Suprapubic skin (tissue), 4 donors: ENCODE measurements at places on chromosomes 4 and X. TPM values are rescaled to one million over a fixed set of nuclear protein-coding genes. Genes with fewer than 3 reads are reported as not detected.

ERCC6L gene
- total RNA-seq, result 0.40 TPM

IRF2 gene
- total RNA-seq, result 30.7 TPM

TLR1 gene
- total RNA-seq, result 9.3 TPM

PAGE4 gene
- total RNA-seq, result not detected

SMR3B gene
- total RNA-seq, result not detected

GRCh38 chr4:155734065-155734464 is 24.8 kb upstream of the GUCY1B1 start:
- no peak for DNase-seq

- no peak for DNase-seq
Observed at GRCh38 chr4:113784497-113785250, 23.1 kb upstream of the CAMK2D start.

GRCh38 chr4:107467461-107467860 is 252.6 kb downstream of the PAPSS1 start:
- DNase-seq, result no peak

DNA sequence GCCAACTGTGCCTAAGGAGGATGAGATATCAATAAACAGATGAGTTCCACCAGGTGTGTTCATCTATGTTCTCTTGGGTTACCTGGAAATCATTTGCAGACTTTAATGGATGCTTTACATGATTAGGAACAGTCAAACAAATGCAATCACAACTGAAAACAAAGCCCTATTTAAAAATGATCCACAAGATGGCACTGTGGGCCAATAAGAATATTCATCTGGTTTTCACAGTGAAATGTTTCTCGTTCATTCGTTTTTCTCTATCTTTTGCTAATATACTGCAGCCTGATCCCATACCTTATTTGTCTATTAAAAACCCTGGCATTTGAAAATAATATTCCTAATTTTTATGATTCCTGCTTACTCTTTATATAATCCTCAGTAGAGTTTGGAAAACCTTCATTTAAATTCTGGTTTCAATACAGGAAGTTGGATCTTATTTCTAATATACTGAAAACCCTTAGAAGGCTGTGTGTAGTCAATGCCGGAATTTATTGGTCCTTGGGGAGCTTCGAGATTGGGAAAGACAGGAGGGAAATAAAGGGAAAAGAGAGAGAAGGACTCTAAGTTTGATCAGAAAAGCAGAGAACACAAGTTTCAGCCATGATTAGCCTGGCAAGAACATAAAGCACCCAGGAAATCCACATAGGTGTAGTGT is 63.8 kb upstream of the TAPT1 start:
- no peak for DNase-seq

DNA sequence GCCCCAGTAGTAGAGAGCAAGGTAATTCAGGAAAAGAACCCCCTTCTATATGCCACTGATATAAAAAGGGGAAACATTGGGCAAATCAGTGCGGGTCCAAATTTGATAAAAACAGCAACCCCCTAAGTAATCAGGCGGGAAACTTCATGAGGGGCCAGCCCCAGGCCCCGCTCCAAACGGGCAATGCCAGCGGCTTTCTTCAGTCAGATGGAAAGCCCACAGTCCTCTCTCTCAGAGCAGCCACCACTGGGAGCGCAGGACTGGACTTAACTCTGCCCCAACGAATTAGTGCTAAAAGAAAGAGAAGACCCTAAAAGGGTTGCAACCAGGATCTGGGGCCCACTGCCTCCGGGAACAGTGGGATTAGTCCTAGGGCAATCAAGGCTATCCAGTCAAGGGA is 9.9 kb downstream of the MAGEA11 start:
- DNase-seq, result no peak

GRCh38 chrX:68652326-68653170 is 5.1 kb downstream of the STARD8 start:
- DNase-seq, result no peak

DNA sequence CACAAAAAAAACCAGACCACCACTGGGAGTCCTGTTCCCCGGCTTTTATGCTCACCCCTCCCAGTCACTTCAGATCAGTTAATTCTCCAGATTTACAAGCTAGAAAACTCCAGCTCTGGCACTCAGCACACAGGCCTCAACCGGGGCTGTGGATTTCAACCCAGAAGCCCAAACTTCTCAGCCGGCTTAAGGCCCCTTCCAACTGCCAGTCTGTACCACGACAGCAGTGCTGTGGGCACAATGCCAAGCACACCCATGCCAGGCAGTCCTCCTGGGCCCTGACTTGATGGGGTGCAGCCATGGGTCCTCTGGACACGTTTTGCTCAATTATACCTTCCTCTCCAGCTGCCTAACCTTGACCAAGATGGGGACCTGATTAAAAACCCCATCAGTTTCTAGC is 12.2 kb downstream of the SOD3 start:
- peak; percentile 50 for DNase-seq

- DNase-seq, result no peak
Observed at GRCh38 chrX:49291615-49292337, 11.7 kb upstream of the GAGE10 start.

DNA sequence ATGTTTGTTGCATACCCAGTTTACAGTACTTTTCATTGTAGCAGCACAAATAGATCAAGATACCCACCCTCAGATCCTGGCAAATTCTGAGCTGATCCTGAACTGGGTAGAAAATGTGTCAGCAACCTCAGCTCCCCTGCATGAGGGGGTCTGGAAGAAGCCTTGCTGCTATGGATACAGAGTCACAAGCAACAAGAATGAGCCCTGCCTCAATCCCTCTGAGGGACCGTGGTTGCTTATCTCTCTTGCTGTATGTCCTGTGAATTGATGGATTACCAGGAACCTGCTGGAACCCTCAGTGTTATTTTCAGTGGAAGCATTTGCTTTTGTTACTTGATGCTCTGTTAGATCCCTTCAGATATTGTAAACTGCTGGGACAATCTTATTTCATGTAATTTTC is 331.0 kb downstream of the STIM2 start:
- DNase-seq, result no peak

GRCh38 chr4:94000559-94000958 is 172.0 kb downstream of the ATOH1 start:
- no peak for DNase-seq

DNA sequence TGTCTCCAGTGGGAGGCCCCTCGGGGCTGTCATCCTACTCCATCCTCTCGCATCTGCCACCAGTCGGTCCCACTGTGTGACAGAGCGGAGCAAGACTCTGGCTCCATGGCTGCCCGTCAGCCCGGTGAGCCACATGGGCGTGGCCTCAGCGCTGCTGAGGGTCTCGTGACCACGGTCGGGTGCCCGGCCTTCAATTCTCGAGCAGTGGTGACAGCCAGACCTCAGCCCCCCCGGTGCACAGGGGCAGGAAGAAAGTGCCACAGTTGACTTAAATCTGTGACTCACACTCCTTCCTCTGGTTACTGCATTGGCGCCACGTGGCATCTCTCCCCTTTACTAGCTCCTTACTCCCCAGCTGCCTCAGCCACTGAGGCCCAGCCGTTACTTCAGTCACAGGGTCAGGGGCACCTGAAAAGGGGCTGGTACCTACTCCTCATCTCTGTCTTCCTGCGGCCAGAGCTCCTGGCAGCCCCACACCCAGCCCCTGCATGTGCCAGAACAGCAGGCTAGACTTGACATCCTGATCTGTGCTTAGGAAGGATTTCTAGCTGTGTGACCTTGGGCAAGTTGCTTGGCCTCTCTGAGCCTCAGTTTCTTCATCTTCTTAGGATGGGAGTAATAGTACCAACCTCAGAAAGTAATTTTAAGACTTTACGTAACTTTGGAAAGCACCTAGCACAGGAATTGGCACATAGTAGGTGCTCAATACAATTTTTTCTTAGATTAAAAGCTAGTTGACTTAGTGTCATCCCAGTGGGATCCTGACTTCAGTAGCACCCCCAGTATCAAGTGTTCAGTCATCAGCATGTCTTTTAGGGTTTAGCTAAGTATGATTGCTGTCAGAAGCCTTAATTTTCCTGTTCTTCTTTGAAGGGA is 66.1 kb downstream of the TNIP2 start:
- no peak for DNase-seq

GRCh38 chr4:112284166-112284565 is 1.5 kb downstream of the TIFA start:
- DNase-seq, result no peak
